ENCODE measurements at places on chromosomes 7 and 10.

- no peak for DNase-seq
Observed at GRCh38 chr7:52797801-52798200, 237.6 kb upstream of the POM121L12 start.

GRCh38 chr7:131943646-131944045 is 387.2 kb upstream of the PODXL start:
- no peak for DNase-seq

- DNase-seq: no peak
Observed at GRCh38 chr10:129727495-129727894, 236.6 kb downstream of the EBF3 start.

DNA sequence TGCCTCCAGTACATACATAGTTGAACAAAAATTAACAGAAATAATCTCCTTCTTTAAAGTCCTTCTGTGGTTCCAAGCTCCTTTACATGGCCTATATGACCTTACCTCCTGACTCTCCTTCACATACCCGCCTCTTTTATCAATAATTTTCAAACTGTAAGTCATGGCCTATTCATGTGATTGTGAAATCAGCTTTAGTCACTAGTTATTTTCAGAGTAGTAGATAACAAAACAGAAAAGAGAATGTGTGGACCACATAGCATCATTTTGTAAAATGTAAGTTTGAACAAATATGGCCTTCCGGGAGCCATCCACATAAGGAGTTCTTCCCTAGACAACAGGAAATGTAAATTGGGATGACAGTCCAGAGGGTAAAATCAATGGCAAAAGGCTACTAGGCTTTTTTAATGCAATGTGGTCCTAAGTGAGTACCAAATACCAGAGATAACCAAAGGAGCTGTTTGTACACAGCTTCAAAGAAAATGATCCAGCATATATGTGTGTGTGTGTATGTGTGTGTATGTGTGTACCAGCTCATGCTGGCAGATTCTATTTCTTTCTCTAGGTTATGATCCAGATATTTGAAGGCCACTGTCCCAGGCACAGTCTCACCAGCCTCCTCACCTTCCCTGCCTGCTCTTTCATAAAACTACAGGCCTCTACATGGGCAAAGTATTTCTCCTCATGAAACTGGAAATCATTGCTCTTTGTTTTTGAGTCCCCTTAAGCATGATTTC is 12.3 kb upstream of the FAM133B start:
- DNase-seq: no peak

GRCh38 chr7:5396542-5396941 is 27.1 kb downstream of the TNRC18 start:
- DNase-seq: peak; percentile 62

DNA sequence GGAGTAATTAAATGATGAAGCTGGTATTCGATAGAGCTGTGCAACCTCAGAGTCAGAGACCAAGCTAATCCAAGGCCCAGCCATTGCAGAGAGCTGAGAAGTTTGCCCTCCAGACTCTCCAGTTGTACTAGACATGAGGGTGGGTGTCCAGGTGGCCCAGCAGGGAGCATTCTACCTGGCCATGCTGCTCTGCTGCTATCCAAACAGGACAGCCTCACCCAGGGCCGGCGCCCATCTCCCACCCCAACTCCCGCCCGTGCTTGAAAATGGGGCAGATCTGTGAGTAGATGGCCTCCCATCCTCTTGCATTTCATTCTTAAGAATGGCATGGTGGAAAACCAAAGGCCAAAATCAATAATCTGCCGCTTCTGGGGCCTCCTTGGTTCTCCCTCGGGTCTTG is 124.2 kb downstream of the TCERG1L start:
- no peak for DNase-seq

GRCh38 chr10:21670391-21670790 is 136.4 kb downstream of the MLLT10 start:
- no peak for DNase-seq

DNA sequence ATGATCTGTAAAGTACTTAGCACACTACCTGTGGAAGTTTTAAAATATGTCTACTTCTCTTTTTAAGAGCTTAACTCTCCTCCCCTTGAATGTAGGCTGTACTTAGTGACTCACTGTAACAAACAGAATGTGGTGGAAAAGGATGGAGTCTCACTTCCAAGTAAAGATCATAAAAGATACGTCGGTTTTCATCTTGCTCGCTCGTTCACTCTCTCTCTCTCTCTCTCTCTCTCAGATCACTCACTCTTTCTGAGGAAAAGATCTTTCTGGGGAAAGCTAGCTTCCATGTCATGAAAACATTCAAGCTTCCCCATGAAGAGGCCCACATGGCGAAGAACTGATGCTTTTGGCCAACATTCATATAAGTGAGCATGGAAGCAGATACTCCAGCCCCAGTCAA is 5.5 kb downstream of the CHUK start:
- no peak for DNase-seq

DNA sequence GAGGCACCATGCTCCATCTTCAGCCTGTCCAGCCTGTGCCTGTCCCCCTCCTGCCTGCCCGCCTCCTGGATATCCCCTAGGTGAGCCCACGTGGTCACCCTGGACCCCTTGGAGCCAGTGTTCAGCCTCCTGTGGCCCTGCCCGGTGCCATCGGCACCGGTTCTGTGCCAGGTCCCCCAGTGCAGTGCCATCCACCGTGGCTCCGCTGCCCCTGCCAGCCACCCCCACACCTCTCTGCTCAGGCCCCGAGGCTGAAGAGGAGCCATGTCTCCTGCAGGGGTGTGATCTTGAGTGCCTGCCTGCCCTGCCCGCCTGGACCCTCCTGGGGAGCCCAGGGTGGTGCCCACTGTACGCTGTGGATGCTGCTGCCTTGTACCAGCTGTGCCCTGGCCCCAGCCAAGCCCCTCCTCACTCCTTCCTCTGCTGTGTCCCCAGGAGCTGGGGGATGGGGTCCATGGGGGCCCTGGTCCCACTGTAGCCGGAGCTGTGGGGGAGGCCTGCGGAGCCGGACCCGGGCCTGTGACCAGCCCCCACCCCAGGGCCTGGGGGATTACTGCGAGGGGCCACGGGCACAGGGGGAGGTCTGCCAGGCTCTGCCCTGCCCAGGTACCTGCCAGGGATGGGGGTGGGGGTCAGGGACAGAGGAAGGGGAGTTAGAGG is 26.2 kb upstream of the ZNF862 start:
- DNase-seq: no peak

- no peak for DNase-seq
Observed at GRCh38 chr7:5709347-5709950, 72.0 kb downstream of the RNF216 start.
